ENCODE measurements at places on chromosomes 5 and 9.

DNA sequence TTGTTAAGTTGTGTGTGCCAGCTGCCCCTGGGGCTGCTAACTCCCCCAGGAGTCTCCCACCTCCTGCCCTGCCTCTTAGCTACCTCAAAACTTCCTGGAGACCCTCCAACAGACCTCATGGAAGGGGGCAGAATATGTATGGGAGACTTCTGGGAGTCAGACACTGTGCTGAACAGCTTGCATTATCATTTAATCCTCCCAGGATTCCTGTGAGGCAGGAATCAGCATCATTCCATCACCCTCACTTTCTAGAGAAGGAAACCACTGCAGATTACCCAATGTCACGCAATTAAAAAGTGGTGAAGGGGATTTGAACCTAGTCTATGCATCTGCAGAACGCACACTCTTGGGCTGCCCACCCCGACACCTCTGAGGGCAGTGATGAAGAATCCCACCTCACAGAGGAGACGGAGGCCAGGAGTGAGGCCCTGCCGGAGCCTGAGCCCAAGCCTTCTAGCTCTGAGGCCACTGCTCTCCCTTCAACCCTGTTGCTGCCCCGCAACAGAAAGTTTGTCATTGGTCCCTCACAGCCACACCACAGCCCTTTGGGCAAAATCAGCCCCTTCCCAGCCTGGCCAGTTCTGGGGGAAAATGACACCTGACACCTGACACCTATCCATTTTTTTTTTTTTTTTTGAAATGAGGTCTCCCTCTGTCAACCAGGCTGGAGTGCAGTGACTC lies 30.3 kb upstream of the IL17B start:
- DNase-seq: no peak

DNA sequence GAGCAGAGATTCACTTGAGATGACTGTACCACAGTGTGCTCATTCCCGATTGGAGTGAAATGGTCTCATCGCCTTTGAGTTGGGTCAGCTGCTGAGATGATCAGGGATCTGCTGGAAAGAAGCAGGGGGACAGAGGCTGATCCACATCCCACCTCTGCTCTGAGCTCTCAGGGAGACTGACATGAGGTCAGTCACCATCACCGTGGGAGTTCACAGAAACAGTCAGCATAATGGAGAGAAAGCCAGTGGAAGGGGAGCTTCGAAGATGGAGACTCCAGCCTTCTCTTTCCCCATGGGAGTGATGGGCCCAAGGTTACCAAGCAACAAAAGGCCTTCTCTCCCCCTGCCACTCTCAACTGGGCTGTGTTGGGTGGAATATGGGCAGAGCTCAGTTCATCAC lies 276.4 kb downstream of the CDK5RAP2 start:
- DNase-seq: no peak

DNA sequence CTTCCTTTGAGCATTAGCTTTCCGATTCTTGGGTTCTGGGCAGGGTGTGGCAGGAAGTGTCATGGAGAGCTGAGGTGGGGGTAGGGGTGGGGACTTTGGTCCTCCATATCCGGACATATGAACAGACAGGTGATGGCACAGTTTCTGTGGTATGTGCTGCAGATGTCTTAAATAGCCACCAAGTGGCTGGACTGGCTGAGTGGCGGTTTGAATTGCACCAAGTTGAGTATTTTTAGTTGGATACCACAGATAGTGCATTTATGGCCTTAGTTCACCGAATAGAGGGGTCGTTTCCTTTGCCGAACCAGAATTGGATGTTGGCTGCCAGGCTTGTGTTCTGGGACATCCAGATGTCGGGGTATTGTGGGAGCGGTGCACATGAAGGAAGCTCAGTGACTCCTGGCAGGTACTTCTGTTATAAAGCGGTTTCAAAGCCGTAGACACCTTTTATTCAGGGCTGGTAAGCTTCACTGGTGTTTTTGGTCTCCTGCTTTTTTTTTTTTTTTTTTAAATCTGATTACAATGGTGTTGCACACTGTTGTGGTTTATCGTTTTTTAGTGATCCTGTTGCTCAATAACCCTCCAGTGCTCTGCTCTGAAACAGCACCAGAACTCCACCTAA lies 15.1 kb upstream of the TNFAIP8 start:
- DNase-seq: no peak

DNA sequence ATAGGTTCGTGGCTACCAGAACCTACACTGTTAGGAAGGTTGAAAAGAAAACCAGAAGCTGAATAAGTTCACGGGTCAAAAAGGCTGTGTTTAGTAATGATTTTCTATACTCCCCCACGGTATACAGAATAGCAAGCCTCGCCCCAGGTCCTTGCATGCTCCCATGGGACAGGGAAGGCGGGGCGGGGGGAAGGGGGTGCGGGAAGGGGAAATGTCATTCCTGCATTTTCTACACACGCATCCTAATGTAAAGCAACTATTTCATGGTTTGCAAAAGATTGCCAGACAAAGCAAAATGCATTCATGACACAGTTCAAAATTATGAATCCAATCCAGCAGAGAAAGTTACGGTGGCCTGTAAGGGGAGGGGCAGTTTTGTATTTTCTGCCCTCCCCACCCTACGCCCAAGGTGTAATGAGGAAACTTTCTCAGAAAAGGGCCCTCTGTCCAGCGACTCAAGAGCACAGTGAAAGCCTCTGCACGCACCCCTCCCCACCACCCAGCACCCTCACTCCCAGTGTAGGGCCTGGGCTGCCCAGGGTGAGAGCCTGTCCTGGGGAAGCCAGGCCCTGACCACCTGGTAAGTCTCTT lies 105.2 kb downstream of the ROR2 start:
- DNase-seq: no peak

GRCh38 chr9:8651846-8652215 lies 852.3 kb upstream of the DMAC1 start:
- no peak for DNase-seq

GRCh38 chr9:116550696-116551436 lies 136.2 kb upstream of the TRIM32 start:
- DNase-seq: no peak

- no peak for DNase-seq
Measured at GRCh38 chr5:77645158-77645994, 6.9 kb upstream of the OTP start.

- no peak for DNase-seq
Measured at GRCh38 chr5:42434047-42434724, 10.9 kb downstream of the GHR start.

DNA sequence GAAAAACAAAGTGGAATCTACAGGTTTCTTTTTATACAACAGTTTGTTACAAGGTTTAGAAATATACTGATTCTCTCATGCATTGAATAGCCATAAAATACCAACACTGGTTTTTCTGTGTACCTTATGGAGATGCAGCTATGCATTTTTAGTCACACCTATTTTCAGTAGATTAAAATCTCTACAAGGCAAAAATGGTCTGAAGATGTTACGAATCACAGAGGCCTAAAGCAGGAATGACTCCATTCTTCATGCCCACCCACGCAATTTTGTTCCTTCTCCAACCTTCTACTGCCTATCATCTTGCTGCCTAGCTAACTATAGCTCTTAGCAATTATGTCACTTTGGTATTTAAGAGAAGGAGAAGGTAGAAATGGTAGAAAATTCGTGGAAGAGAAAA lies 9.9 kb downstream of the PLK2 start:
- no peak for DNase-seq

GRCh38 chr5:113187906-113188305 lies 211.3 kb downstream of the DCP2 start:
- no peak for DNase-seq

DNA sequence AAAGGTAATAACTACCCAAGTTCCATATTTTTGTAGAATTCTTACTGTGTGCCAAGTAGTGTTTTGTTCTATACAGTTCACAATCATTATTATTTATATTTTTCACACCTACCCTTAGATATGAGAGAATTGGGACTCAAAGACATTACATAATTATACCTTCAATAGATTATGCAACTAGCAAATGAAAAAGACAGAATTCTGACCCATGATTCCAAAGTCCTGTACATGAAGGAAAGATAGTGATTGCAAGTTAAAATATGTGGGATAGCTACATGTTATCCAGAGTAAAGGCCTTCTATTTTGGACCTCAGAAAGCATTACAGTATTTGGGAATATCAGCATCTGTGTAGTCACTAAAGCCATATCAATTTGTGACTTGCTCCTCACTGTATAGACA lies 581.0 kb downstream of the ELAVL2 start:
- DNase-seq: no peak

GRCh38 chr5:91976451-91976850 lies 593.3 kb upstream of the ARRDC3 start:
- no peak for DNase-seq

DNA sequence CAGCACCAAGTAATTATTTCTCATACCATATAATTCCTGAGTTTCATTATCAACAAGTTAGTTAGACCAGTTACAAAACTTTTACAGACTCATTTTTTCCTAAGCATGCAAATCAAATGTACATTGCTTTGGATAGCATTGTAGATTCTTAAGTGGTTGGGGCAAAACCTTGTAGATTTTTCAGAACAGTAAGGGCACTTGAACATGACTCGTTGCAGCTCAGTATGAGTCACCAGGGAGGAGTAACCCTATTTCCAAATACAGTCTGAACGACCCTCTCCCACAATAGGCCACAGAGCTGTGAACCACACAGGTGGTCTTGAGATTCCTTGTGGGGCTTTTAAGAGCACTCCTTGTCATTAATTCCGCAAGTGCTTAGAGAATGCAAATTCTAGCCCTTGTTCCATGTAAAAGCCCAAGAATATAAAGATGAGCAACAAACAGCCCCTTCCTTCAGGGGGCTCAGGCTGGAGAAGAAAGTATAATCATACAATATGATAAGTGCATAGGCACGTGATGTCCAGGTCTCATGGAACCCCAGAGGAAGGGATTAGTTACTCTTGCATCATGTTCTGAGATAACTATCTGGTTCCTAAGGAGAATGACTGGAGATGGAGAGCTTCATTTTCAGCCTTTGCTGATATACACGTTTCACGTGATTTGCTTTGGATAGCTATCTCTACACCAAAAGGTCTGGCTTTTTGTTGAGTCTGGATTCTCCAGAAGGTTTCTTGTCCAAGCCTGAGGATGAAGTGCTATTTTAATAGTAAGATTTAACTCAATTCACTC lies 295.7 kb downstream of the KCNN2 start:
- DNase-seq: no peak

DNA sequence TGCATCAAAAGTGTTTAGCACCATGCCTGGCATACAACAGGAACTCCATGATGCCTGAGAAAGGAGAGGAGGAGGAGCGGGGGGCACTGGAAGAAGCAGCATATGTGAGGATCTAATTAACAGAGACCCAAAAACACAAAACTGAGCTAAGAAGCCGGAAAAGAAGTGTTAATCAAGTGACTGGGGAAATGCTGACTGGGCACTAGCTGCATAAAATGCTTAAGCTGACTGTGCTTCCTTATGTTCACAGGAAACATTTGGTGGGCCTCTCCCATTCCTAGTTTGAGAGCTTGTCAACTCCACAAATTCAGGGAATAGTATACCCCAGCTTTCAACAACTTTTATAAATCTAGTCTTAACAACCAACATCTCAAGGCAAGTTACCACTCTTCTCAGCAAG lies 26.6 kb downstream of the DEPDC1B start:
- DNase-seq: no peak

DNA sequence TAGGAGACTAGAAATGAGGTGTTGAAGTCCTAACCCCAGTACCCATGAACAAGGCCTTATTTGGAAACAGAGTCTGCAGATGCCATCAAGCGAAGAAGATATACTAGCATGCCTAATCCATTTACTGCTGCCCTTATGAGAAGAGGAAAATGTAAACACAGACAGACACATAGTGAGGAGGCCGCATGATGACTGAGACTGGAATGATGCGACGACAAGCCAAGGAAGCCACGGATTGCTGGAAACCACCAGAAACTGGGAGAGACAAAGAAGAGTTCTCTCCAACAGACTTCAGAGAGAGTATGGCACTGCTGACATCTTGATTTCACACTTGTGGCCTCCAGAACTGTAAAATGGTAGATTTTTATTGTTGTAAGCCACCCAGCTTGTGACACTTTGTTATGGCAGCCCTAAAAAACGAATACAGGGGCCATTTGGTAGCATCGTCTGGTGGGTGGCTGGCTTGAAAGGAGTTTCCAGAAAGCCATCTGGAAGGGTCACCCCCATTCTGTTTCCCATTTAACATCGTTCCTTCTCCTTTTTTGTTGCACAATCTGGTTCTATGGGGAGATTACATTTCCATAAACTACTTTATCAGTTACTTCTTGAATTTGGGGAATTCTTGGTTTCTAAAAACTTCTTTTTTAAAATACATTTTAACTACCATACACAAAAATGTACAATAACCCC lies 193.1 kb downstream of the HSD17B3 start:
- no peak for DNase-seq

GRCh38 chr5:171409164-171410136 lies 10.0 kb upstream of the FGF18 start:
- no peak for DNase-seq

- DNase-seq: no peak
Measured at GRCh38 chr9:126647585-126648411, 34.1 kb downstream of the LMX1B start.

GRCh38 chr5:56984445-56984844 lies 32.5 kb upstream of the MIER3 start:
- no peak for DNase-seq

GRCh38 chr5:73722231-73722630 lies 96.2 kb downstream of the ARHGEF28 start:
- no peak for DNase-seq

DNA sequence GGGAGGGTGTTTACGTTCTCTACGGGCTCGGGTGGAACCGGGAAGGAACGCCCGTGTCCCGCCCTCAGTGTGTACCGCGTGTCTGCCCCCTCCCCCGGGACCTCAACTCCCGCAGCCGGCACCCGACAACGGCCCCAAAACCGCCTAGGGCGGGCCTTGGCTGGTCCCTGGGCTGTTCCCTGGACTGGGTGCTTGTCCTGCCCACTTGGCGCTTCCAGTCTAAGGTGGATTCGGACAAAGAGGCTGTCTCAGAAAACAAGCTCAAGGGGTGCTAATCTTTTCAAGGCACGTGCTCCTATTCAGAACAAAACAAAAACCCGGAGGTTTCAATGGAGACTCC lies 379 bp upstream of the CLK4 start:
- DNase-seq: no peak

DNA sequence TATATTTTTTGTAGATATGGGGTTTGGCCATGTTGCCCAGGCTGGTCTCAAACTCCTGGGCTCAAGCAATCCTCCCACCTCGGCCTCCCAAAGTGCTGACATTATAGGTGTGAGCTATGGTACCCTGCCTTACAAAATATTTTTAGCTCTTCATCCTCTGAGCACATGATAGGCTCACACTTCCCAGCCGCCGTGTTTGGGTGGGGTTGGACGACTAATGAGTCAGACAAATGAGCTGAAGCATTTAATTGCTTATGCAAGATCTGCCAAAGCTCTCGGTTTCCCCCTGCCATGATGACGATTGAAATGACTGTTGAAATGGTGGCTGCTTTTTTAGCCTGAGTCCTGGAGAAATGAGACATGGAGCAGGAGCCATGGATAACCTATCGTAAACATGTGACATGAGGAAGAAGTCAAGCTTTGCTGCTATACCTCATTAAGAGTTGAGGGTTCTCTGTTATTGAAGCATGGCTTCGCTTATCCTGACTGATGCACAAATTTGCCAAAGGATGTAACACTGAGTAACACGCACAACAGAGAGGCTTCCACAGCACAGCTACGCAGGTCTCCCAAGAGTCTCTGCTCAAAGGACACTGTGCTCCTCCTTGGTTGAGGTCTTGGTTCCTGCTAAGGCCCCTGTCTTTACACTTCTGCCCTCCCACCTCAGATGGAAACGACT lies 48.2 kb upstream of the GFPT2 start:
- DNase-seq: no peak

All from Right ventricle myocardium inferior (tissue), 1 donor.